ENCODE measurements at places on chromosomes 4 and X.

DNA sequence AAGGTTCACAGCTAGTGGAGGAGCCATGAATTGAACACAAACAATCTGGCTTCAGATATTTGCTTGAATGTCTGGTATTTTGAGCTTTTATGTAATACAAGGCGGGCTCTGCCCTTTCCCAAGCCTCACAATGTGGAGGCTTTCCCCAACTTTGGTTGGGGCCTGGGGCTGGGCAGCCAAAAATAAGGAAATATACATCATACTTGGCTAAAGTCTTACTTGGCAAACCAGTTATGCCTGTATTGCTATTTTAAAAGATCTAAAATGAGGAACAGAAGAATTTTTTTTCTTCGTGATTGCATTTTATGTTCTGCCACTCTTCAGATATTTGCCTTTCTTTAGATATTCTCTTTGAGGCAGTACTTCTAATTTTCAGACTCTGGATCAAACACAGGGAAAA lies 26.1 kb downstream of the ARFIP1 start:
- no peak for DNase-seq

- DNase-seq = no peak
Observed at GRCh38 chr4:165222651-165222994, 15.3 kb downstream of the KLHL2 start.

DNA sequence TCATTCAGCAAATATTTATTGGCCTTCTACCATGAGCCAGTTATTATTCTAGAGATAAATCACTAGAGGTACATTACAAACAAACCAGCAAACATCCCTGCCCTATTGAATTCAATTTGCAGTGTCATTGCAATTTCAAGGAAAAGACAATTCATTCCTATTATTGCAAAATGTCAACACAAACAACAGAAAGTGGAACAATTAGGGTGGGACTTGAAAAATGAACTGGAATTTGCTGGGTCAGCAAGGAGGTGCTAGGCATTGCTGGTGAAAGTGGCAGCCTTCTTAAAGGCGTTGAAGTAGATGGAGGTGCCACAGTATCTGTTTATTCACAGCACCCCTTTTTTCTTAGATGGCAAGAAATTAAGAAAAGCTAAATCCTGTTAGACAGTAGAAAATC lies 224.0 kb upstream of the BMP3 start:
- no peak for DNase-seq

DNA sequence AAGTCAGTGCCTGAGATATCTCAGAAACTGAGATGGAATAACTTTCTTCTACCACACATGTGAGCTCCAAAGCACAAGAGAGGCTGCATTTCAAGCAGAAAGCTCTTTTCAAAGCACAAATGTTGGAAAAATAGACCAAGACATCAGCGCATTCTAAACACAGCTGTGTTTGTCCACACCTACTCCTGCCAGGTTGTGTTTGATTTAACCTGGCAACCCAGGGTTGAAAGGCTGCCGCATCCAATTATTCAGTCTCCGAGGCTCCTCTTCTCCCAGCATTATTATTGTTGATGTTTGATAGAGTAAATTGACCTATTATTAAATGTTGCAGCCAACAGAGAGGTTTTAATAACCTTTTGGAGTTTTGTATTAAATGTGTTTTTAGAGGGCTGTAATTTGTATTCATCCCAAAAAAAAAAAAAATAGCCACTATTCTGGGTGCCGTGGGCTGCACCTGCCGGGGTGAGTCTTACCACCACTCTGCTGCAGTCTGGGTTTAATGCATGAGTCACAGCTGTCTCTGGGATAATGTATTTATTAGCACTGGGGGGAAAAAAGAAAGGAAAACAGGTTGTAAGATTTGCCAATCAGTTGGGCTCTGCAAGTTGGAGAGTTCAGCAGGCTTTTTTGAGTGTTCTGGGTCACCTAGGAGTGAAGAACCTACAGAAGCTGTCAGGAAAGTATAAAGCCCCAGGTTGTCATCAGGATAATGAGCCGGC lies 105.2 kb upstream of the NOCT start:
- no peak for DNase-seq

GRCh38 chr4:17469931-17470674 lies 41.8 kb downstream of the QDPR start:
- no peak for DNase-seq

DNA sequence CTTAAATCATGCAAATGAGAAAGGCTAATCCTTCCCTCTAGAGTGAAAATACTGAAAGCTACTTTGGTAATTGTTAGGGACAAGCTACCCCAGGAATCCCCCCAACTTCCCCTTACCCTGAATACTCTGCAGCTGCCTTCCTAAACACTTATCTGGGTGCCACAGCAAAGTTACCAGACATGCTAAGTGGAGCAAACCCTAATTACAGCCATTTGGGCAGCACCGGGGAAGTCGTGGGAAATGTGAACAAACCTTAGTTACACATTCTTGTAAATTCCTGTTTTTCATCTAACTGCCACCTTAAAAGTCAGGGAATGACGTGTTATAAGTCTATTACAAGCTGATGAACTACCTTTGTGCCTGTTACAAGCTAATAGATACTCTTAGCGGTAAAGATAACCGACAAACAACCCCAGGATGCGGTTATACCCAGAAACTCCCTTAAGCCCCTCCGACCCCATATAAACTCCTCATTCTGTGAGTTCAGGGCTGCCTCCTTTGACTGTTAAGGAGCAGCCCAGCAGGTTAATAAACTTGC lies 66.0 kb upstream of the PLAC8 start:
- DNase-seq = no peak

GRCh38 chr4:148827781-148828180 lies 385.6 kb upstream of the NR3C2 start:
- no peak for DNase-seq

DNA sequence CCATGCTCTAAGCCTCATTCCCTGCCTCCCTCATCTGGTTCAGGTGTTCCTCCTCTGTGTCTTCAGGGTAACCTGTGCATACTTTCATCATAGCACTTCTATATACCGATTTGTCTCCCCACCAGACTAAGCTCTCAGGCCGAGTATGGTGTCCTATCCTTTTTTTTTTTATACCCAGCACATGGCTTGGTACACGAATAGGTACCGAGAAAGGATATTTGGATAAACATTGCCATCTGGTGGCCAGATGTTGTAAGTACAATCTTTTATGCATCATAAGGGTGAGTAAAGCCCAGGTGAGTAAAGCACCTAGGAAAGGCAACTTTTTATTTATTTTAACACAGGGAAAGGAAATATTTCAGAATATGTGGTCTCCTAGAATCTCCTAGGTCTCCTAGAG lies 68.4 kb downstream of the MID2 start:
- DNase-seq = peak; percentile 47

Measured in Jurkat, Clone E6-1 (cell line).